ENCODE measurements at places on chromosomes 11 and 22.

GRCh38 chr11:80321786-80322185 is 881.0 kb upstream of the TENM4 start:
- DNase-seq: no peak

GRCh38 chr11:126722006-126722736 is 278.4 kb downstream of the KIRREL3 start:
- no peak for DNase-seq

DNA sequence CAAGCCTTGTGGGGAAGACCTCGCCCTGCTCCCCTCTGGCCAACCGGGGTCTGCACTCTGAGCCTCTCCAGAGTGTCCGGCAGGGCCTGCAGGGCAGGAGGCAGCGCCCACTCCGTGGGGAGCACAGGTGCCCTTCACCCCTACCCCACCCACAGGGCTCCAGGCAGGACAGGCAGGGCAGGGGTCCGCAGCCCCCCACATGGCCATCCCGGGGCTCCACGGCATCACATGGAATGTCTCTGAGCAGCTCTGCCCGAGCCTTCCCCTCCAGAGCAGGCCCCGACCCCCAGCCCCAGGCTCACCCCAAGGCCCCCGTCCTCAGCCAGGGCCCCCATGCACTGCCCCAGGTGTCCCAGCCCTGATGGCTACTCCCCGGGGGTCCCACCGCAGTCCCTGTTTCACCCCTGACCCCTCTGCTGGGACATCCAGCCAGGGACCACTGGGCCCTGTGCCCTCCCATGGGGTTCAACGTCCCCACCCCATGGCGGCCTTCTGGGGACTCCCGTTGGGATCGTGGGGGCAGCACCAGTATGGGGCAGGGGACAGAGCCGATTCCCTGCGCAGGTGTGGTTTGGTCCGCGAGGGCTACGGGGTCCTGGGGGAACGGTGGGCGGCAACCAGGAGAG is 77.7 kb downstream of the BRD1 start:
- no peak for DNase-seq

GRCh38 chr22:20396639-20397038 is 2.7 kb downstream of the ZNF74 start:
- DNase-seq: no peak

- peak; percentile 21 for DNase-seq
Measured at GRCh38 chr22:25057013-25057881, 104.7 kb downstream of the KIAA1671 start.

DNA sequence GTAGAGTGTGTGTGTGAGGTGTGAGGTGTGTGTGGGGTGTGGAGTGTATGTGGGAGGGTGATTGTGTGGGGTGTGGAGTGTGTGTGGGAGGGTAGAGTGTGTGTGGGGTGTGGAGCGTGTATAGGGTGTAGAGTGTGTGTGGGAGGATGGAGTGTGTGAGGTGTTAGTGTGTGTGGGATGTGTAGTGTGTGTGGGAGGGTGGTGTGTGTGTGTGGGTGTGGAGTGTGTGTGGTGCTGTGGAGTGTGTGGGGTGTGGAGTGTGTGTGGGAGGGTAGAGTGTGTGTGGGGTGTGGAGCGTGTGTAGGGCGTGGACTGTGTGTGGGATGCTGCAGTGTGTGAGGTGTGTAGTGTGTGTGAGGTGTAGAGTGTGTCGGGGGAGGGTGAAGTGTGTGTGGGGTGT is 356.1 kb downstream of the CADM1 start:
- no peak for DNase-seq

- DNase-seq: no peak
Measured at GRCh38 chr11:61480994-61481335, 27.6 kb upstream of the LRRC10B start.

DNA sequence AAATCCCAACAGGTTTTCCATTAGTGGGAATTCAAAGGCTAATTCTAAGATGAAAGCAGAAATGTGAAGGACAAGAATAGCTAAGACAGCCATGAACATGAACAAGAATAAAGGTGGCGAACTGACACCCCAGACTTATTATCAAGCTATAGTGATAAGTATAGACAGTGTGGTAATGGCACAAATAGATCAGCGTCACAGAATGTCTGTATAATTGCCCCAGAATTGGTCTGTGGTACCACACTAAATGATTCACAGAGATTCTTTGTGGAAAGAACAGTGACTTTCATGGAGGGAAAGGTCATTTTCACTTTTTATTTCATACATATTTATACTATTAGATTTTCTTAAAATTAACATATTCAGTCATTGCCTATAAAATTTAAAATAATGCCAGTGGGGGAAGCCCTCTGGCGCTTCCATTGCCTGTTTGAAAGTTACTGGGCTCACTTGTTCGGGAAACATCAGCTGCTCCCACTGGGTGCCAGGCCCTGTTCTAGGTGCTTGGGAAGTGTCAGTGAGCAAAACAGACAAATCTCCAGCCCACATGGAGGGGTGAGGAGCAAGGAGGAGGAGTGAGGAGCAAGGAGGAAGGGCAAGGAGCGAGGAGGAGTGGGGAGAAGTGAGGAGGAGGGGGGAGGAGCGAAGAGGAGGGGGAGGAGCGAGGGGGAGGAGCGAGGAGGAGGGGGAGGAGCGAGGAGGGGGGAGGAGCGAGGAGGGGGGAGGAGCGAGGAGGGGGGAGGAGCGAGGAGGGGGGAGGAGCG is 11.3 kb upstream of the NLRP6 start:
- no peak for DNase-seq

- no peak for DNase-seq
Measured at GRCh38 chr11:128658502-128658901, 35.4 kb upstream of the FLI1 start.

- DNase-seq: peak; percentile 8
Measured at GRCh38 chr11:125082611-125083311, 19.7 kb downstream of the SLC37A2 start.

DNA sequence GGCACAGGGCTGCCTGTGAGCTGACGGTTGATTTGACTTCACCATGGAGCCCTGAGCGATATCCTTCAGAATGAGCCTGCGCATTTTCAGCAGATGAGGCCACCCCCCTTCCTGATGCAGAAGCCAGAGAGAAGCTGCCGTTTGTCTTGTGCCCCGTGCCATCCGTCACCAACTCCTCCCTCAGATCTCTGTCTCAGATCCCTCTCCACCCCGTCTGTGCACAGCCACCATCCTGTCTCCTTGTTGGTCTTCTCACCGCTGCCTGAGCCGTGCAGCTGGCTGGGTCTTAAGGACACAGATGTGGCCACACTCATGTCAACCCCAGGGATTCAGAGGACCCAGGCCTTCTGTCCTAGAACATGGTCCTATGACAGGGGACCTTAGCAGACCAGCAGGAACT is 293.9 kb downstream of the TBC1D22A start:
- DNase-seq: no peak

DNA sequence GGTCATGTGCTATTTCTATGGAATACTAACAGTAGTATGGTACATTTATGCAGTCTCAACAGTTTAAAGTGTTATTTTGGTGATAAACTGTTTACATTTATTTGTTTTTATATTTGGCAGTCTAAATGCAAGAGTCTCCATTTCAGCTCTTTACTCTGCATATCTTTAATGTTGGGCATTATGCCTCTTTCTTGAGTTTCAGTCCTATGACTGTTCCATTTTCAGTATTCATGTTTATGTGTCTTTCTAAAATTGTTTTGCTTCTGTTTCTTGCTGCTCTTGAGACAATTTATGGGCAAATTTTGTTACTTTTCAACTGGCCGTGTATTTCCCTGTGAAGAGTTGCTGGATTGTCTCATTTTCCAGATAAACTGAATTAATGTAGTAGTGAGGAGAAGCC is 6.6 kb upstream of the RAB30 start:
- no peak for DNase-seq

DNA sequence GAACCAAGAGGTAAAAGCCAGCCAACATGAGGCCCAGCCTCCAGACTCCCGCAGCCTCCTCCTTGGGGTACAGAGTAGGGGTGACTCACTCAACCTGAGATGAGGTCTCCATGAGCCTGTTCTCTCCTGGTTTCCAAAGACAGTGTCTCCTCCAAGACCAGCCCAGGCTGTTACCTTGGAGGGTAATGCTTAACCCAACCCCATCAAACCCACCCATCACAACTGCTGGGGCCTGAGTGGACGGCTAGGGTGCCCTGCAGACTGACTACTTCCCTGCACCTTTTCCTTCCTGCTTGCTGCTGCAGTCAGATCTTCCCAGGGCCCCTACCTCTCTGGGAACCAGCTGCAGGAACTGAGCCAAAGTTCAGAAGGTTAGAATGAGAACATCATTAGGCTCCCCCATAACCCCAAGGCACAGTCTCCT is 5.1 kb upstream of the NOL12 start:
- DNase-seq: peak; percentile 22

GRCh38 chr11:76644591-76644990 is 26.0 kb downstream of the LRRC32 start:
- DNase-seq: no peak
